ENCODE measurements at places on chromosomes 5 and 9.
A peak's percentile ranks its signal among the peaks of the same experiment; 100 is the strongest.

GRCh38 chr9:81782313-81782995 lies 93.1 kb upstream of the TLE1 start:
- DNase-seq: no peak

DNA sequence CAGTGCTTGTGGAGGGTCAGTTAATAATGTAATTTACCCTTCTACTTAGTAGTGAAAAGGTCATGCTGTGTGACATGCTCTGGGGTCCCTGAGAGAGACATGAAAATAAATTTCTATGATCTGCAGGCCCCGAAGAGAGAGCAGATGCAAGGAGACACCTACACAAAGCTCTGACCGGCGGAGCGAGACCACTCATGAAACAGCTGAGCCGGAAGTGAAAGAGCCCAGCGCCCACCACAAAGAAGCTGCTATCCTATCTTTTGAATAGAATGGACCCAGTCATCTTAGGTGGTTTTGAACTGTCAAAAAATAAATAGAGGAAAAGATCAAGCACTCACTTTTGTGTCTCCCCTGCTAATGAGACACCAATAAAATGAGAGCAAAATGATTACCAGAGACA lies 190.0 kb downstream of the MED10 start:
- no peak for DNase-seq

DNA sequence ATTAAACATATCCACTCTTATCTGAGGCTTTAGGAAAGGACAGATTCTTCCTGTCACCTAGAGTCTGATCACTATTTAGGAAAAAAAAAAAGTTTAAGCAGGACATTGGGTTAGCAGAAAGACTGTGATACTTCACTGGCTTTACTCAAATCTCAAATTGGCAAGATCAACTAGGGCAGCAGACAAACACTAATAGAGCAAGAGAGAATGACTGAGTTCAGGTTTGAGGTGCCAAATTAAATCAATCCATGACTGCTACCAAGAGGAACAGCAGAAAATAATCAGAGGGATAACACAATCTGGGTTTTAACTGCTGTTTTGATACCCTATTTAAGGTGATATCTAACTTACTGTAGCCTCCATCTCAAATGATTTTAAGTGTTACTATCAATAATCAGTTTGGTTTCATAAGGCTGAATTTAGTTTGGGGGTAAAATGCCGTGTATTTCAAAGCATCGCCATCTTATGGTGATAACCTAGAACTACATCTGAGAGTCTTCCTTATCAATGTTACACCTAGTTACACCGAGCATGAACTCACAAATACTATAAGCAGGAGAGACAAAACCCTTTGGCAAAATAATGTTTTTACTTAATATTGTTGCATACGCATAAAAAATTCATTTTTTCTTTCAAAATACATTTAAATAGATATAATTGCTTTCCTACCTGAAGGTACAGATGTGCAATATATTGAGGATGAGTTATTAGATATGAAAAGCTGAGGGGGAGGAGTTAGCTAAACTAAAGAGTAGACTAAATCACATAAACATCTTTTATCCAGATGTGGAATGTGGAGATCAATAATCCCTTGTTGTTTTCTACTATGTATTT lies 286.4 kb upstream of the CDH12 start:
- DNase-seq: no peak

DNA sequence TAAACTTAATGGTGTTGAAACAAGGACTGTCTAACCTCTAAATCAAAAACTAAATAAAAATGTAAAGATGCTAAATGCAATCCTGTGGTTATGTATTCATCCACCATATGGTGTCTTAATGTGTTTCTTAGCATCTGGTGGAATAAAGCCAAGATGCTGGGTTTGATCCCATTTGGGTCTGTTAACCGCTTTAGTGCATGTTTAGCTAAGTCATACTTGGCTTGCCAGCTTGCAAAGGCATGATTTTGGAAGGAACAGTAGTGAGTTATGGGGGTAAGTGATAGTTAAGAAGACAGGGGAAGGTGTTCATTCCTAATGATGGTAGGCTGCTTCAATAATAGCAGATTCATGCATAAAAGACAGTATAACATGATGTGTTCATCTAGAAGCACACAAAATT lies 139.0 kb upstream of the SLC27A6 start:
- peak; percentile 88 for DNase-seq

GRCh38 chr5:81428861-81429260 lies 34.9 kb upstream of the ACOT12 start:
- no peak for DNase-seq

- no peak for DNase-seq
These were observed 166.3 kb downstream of the ATP10B start for GRCh38 chr5:160685695-160686094.

GRCh38 chr5:170265522-170265921 lies 32.1 kb downstream of the LCP2 start:
- DNase-seq: peak; percentile 14

DNA sequence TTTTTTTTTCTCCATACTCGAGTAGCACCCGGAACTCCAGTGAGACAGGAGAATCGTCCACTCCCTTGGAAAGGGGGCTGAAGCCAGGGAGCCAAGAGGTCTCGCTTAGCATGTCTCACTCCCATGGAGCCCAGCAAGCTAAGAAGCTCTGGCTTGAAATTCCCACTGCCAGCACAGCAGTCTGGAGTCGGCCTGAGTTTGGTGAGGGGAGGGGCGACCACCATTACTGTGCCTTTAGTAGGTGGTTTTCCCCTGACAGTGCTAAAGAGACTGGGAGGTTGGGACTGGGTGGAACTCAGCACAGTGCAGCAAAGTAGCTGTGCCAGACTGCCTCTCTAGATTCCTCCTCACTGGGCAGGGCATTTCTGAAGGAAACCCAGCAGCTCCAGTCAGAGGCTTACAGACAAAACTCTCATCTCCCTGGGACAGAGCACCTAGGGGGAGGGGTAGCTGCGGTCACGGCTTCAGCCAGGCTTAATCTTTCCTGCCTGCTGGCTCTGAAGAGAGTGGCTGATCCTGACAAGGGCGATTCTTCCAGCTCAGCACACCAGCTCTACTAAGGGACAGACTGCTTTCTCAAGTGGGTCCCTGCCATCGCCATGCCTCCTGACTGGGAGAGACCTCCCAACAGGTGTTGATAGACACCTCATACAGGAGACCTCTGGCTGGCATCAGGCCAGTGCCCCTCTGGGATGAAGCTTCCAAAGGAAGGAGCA lies 414.5 kb upstream of the ZNF608 start:
- DNase-seq: peak; percentile 36

GRCh38 chr9:13127131-13127530 lies 152.4 kb downstream of the MPDZ start:
- no peak for DNase-seq

Data from fibroblast of upper back skin (primary cell).